ENCODE measurements at places on chromosomes 13 and 19.
A peak's percentile ranks its signal among the peaks of the same experiment; 100 is the strongest.

- DNase-seq, result no peak
Observed at GRCh38 chr13:101623470-101624209, 171.2 kb downstream of the ITGBL1 start.

GRCh38 chr19:2083174-2083854, 12.8 kb downstream of the MOB3A start:
- DNase-seq, result no peak

GRCh38 chr13:99063178-99063577, 85.3 kb upstream of the DOCK9 start:
- DNase-seq, result no peak

GRCh38 chr13:38879278-38879677, 111.4 kb downstream of the STOML3 start:
- no peak for DNase-seq

- no peak for DNase-seq
Observed at GRCh38 chr13:71876648-71877255, 9.7 kb upstream of the DACH1 start.

DNA sequence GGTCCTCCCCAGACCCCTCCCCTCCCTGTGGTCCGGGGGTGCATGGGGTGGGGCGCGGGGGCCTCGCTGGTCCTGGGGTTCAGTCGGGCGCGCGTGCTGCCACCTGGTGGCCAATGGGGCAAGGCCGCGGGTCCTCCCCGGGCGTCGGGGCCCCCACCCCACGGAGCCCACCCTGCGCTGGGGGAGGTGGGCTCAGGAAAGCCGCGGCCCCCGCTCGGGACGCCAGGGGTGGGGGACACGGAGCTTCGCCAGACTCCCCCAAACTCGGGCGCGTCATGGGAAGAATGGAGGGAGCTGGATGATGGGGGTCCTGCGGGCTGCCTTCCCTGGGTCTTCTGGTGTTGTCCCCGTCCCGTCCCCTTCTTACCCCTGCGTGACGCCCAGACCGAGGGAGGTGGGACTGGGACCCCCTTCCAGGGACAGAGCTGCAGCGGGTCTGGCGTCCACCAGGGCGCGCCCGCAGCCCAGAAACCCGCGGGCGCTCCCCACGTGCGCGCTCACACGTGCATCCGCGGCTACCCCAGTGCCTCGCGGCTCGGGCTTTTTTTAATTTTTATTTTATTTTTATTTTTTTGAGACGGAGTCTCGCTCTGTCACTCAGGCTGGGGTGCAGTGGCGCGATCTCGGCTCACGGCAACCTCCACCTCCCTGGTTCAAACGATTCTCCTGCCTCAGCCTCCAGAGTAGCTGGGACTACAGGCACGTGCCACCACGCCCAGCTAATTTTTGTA, 19.8 kb upstream of the TCF3 start:
- DNase-seq, result no peak

GRCh38 chr13:42327725-42328124, 55.8 kb downstream of the AKAP11 start:
- no peak for DNase-seq

DNA sequence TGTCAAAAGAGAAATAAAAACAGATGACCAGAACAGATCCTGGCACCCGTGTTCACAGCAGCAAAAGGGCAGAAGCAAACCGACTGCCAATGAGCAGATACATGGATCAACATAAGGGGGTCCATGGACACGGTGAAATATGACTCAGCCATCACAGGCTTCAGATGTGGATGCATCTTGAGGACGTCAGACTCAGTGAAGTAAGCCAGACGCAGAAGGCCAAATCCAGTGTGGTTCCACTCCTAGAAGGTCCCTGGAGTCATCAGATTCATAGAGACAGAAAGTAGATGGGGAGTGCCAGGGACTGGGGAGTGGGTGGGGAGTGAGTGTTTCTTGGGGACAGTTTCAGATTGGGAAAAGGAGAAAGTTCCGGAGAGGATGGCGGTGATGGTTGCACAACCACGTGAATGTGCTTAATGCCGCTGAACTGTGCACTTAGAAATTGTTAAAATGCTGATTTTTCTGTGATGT, 28.8 kb upstream of the SEMA6B start:
- DNase-seq, result no peak

DNA sequence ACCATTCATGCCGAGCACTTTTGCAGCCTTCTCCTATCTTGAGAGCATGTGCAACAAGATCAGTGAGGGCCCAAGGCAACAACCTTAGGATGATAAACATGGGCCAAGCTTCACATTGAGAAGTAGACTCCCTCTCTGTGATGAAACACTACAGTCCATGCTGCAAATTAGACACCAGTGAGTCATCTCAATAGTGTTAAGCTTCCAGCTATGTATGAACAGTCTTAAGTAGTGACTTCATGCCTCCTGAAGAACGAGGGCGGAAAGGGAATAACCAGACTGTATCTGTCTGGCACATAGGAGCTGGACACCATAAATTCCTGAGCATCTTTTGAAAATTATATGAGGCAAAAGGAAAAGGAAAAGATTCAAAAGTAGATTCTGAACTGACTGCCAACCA, 309.9 kb upstream of the SLITRK1 start:
- no peak for DNase-seq

GRCh38 chr19:35717665-35718344, at the start of gene KMT2B:
Gene KMT2B (plus strand): TSS chr19:35718003. CDS start chr19:35718019, 16 bp downstream.
- DNase-seq, result no peak

DNA sequence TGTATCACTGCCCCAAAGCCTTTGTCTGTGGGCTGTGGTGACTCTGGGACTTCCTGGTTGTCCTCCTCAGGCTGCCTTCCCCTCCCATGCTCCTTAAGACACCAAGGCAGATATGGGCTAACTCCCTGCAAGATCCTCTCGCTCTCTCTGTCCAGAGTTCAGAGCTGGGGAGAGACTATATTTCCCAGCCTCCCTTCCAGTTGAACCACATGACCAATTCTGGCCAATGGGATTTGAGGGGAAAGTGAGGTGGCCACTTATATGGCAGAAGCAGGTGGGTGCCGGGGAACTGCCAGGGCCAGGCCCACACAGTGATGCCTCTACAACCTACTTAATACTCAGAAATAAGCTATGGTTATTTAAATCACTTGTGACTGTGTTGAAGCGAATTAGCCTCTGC, 16.2 kb upstream of the ANGPTL8 start:
- DNase-seq, result no peak

DNA sequence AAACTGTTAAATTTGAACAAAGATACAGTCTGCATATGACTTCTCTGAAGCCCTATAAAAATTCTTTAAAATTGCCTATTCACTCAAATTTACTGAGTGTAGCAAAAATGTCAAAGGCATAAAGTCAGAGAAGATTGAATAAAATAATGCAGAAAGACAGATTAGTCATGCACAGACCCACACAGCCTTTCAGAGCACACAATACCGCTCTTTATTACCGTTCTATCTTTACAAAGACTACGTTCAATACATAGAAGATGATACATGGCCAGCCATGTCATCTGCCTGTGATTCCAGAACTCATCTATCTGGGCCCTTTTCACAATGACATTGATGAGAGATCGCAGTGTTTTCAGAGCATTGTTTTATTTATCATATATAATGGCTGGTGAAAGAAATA, 107.2 kb downstream of the URI1 start:
- DNase-seq, result no peak

DNA sequence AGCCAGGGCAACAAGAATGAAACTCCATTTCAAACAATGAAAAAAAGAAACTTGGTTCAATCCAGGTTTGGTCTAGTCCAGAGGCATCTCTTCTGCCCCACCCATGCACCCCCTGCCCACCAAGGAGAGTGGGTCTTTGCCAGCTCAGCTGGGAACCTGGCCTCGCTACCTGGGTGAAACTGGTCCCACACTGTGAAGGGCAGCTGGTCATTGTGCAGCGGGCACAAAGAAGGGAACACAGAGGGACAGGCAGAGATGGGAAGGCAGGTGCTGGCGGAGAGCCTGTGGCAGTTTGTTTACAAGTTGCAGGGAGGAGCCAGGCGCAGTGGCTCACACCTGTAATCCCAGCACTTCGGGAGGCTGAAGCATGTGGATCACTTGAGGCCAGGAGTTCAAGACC, 50.2 kb downstream of the CPAMD8 start:
- DNase-seq, result no peak

GRCh38 chr13:26253787-26254582, at the start of gene CDK8:
Gene CDK8 (plus strand): TSS chr13:26254129. CDS start chr13:26254642, 513 bp downstream.
- peak; percentile 99 for DNase-seq

DNA sequence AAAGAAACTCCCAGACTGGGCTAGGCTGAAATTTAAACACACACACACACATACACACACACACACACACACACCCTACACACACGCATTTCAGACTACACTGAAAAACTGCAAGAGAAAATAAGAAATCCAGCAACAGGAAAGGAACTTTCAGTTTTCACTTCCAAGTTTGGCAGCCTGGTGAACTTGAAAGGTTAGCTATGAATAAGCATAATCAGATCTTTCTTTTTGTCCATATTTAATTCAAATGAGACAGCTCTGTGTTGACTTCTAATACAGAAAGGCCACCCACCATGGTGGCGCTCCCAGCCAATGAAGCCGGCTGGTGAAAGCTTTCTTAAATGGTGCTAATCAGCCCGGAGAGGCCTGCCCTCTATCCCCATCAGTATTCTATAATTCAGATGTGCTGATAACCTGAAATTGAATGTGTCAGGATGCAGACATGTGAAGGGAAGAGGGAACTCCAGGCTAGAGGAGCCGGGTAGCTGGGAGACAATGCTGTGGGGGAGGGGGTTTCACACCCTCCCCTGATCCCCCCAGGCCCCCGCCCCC, 108.3 kb upstream of the ZNF536 start:
- no peak for DNase-seq

GRCh38 chr13:31408927-31409326, 209.2 kb downstream of the B3GLCT start:
- DNase-seq, result no peak

- DNase-seq, result no peak
Observed at GRCh38 chr13:98240135-98240534, 63.1 kb upstream of the RNF113B start.

DNA sequence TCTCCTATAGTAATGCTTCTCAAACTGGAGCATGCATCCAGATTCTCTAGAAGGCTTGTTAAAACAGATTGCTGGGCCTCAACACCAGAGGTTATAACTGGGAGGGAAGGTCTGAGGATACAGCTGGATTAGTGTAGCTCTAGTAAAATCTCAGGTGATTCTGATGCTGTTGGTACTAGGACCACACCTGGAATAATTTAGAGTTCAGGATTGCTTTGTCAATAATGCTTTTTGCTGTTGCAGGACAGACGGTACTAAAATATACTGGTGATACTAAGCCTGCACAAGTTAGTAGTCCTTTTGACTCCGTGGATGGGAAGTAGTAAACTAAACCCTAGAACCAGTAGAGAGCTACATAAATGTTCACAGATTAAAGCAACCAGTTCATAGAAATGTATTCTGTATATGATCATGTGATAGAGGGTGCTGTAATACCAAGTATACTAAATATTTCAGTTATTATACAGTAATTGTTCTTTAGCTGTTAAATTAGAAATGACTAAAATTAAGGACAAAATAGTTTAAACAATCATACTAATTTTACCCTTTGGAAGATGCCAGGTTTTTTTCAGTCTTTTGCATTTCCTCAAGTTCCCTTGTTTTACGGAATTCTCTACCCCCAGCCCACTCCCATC, 258.2 kb upstream of the STARD13 start:
- no peak for DNase-seq

DNA sequence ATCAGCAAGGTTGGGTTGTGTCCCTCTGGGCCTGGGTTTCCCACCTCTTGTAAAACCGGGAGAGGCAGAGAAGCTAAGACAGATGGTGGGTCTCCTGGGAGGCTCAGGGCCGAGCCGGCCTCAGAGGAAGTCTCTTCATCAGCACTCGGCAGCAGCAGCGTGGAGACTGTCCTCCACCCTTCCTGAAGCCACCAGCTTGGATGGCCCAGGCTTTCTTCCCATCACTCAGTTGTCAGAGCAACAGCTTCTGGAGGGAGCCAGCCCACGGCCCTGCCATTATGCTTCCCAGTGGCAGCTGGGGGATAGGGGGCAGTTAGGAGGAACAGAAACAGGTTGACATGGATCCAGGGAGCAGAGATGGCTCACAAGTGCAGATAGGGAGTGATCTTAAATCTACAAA, 191.0 kb downstream of the KATNAL1 start:
- peak; percentile 55 for DNase-seq

DNA sequence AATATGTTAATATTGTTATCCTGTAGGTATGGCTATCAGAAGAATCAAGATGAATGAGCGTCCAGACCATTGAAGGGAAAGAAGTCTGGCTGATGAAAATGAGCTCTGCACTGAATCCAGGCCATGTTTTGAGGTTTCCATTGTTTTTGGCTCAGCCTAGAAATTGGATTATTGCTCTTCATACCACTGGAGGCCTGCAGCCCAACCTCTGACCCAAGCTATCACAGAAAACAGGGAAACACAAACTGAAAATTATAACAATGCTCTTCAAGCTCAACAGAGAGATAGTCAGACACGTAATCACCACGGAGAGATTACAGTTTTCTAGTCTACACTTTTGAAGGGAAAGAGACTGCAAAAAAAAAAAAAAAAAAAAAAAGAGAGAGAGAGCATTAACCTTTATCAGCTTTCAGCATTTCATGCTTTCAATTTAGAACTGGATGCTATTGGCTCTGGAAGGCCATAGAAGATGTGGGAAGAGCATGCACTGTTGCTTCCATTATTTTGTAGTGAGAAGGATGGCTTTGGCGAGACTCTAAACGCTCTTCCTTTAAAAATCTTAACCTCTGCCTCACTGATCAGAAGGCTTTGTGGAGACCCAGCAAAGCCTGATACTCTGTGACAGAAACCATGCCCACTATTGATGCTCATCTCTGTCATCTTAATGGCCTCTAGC, 10.8 kb downstream of the EDNRB start:
- DNase-seq, result no peak
